Left renal cortex interstitium (tissue), 4 donors: ENCODE measurements at places on chromosomes 5 and 9. TPM values are rescaled to one million over a fixed set of nuclear protein-coding genes. Genes with fewer than 3 reads are reported as not detected.

DNA sequence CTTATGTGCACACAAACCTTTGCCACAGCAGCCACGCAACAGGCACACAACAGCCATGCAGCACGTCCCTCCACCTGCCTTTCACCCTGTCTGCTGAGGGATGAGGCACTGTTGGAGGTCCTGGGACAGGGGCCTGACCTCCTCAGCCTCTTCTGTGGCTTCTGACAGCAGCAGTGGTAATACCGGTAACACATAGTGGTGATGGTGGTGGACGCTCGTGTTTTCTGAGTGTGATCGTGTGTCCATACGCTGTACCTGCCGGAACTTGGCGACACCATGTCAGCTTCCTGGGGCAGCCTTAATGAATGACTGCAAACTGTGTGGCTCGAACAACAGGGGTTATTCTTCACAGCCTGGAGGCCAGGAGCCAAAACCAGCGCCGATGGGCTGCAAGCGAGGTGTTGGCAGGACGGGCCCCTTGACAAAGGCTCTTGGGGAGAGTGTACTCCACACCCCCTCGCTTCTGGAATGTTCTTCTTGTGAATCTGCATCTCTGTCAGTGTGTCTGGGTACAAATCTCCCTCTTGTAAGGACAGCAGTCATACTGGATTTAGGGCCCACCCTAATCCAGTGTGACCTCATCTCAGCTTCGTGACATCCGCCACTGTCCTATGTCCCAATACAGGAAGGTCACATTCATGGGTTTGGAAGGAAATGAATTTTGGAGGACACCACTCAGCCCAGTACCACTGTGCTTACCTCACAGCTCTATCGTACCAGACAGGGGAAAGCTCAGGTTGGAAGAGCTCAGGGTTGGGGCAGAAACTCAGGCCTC, 55.3 kb upstream of the EXOC3 start:
- no peak for DNase-seq

The LCN9 gene
- polyA plus RNA-seq = not detected

The GFI1B gene
- polyA plus RNA-seq = 1.0 TPM

DNA sequence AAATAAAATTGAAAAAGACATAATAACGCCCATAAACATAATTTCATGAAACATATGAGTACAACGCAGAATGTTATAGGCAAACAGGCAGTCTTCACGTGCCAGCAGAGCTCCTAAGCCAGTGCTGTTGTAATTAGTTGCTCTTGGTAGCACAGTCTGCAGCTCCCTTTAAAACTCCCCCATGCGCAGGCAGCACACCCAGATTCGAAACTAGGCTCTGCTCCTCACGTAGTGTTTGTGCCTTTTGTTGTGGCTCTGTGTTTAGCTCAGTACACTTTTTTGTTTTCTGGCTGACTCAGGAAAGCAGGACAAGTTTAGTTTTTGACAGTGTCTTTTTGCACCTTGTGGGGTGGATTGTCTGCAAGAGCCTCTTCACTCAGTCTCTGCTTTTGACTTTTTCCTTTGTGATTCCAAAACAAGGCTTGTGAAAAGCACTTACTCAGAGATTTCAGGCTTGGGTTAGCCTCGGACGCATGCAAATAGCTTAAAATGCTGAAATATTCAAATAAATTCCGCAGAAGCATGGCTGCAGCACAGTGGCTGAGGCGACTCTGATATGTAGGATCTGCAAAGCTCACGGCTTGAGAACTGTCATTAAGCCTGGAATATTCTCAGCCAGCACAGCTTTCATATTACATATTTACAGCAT, 113.6 kb downstream of the IRX1 start:
- DNase-seq = no peak

- DNase-seq = no peak
Observed at GRCh38 chr5:139246394-139246793, 47.1 kb upstream of the MATR3 start.

- no peak for DNase-seq
Observed at GRCh38 chr9:129608561-129609481, 12.1 kb downstream of the C9orf50 start.

The ALDH1B1 gene
- polyA plus RNA-seq = 38.3 TPM

- no peak for DNase-seq
Observed at GRCh38 chr9:33466565-33467495, 6.9 kb downstream of the NOL6 start.

The TTC23L gene
- polyA plus RNA-seq = 4.0 TPM

The FGF1 gene
- polyA plus RNA-seq = 20.6 TPM

GRCh38 chr9:116450378-116451139, 236.5 kb upstream of the TRIM32 start:
- no peak for DNase-seq

The STKLD1 gene
- 6.2 TPM for polyA plus RNA-seq

DNA sequence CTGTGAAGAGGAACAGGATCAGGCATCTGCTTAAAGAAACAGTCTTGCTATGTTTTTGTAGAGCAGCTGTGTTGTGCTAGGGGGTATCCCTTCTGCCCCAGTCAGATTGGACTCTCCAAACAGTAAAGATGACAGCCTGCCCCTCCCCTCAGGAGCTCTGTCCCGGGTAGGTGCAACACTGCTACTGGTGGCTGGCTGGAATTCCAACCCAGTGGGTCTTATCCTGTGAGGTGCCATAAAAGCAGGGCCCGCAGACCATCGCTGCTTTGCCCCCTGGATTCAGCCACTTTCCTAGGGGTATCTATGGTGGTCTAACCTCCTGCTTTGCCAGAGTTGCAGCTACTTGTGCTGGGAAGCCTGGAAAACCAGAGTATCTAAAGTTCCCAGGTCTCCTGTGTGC, 114.6 kb upstream of the PPP1R2B start:
- DNase-seq = no peak

GRCh38 chr5:172546196-172546595, 91.9 kb upstream of the SH3PXD2B start:
- DNase-seq = no peak

The IFNA2 gene
- polyA plus RNA-seq = not detected

GRCh38 chr5:37640088-37640487, 199.8 kb downstream of the GDNF start:
- DNase-seq = no peak

GRCh38 chr9:106286249-106286648, 576.7 kb upstream of the ZNF462 start:
- no peak for DNase-seq

GRCh38 chr9:69861011-69861410, 40.4 kb downstream of the CFAP95 start:
- no peak for DNase-seq

The URM1 gene
- polyA plus RNA-seq = 55.2 TPM

The SLC2A6 gene
- polyA plus RNA-seq = 1.7 TPM

- peak; percentile 88 for DNase-seq
Observed at GRCh38 chr5:55159763-55160492, at the start of gene GPX8. Gene GPX8 (plus strand): TSS chr5:55160171. CDS start chr5:55160193, 22 bp downstream.

DNA sequence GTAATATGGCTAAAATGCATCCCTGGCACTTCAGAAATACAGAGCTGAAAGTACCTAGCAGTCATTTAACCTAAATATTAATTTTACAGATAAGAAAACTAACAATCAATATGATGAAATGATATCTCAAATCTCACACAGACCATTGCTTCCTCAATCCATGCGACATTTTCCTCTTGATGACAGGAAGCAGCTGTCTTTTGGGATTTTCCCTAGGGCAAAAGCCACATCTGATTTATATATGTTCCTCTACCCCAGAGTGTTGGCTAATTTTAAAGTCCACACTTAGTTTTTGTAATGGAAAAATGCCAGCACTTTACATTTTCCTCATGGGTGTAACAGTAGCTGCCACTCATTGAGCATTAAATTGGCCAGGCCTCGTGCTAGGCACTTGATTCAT, 47.7 kb upstream of the ITGA1 start:
- DNase-seq = no peak

The PGM5 gene
- 46.3 TPM for polyA plus RNA-seq

GRCh38 chr5:142320430-142320738, 4.4 kb downstream of the SPRY4 start:
- DNase-seq = no peak

DNA sequence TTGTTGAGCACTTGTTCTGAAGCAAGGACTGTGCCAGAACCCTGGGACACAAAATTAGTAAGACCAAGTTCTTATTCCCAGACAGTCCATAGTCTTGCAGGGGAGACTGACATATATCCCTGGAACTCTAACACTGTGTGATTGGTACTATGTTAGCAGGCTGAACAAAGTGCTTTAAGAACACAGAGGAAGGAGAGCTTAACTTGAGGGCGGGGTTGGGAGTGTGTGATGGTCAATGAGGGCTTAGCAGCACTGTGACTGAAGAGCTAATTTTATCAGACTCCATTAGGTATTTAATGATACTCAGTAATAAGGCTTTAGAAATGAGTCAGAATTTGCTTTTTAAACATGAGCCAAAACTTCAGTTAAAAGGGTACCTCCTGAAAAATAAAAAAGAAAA, 14.9 kb upstream of the SPATA24 start:
- no peak for DNase-seq

The ENTPD2 gene
- 5.0 TPM for polyA plus RNA-seq

- no peak for DNase-seq
Observed at GRCh38 chr5:77077829-77078176, 9.3 kb downstream of the ZBED3 start.

The C9orf50 gene
- 0.99 TPM for polyA plus RNA-seq

DNA sequence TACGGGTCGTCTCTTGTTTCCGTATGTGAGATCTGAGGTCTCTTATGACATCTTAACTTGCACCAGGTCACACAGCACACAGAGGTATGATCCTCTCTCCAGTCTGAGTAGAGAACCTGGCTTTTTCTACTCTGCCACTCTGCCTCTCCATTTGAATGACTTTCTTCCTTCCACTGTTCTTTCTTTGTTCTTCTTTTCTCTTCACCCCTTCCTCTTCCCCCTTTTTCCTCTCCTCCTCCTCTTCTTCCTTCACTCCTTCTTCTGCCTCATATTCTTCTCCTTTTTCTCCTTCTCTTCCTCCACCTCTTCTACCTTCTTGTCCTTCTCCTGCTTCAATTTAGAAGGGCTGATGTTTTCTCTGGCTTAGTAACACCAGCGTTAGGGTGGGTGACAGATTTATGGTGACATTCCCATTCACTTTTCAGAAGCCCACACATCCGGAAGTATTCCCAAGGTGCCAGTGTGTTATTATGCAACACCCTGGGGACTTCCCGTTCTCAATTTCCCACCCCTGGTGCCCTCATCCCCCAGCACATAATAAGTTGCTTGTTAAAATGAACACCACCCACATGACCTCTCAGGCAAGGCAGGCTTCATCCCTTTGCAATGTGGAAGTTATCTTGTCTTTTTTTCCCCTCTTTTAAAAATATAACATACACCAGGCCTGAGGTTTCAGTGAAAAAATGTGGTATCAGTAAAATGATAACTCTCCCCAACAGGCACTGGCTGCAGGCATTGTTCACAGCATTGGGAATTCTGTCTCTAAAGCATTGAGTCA, 122.0 kb downstream of the PAPPA start:
- DNase-seq = no peak

GRCh38 chr9:120336753-120337090, 243.2 kb downstream of the CDK5RAP2 start:
- no peak for DNase-seq

GRCh38 chr5:51997949-51998348, 614.7 kb downstream of the ISL1 start:
- DNase-seq = no peak

DNA sequence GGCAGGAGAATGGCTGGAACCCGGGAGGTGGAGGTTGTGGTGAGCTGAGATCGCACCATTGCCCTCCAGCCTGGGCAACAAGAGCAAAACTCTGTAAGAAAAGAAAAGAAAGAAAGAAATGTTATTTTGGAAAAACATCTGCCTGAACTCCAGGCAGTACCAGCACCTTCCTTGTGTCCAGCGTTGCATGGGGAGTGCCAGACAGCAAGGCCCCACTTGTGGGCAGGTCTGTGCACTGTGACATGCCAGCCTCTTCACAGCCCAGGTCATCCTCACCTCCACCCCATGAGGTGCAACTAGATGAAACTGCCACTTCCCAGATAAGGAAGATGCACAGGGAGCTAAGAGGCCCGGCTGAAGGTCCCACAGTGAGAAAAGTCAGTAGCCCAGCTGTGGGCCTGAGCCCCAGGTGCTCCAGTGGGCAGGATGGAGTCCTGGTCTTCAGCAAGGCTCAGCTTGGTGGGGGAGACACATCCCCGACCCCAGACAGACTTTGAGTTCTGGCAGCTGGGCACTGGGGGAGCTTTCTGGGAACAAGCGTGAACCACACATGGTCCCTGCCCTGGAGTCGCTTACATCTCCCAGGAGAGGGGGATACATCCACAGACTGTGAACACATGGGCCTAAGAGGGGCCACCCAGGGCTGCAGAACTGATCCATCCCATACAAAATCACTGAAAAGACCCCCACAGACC, 146.9 kb upstream of the IER5L start:
- no peak for DNase-seq

DNA sequence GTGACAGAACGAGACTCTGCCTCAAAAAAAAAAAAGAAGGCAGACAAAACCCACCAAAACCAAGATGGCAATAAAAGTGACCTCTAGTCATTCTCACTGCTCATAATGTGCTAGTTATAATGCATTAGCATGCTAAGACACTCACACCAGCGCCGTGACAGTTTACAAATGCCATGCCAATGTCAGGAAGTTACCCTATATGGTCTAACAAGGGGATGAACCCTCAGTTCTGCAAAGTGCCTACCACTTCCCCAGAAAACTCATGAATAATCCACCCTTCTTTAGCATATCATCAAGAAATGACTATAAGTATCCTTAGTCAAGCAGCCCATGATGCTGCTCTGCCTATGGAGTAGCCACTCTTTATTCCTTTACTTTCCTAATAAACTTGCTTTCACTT, 4.7 kb upstream of the BICD2 start:
- no peak for DNase-seq

- no peak for DNase-seq
Observed at GRCh38 chr5:117812861-117813260, 1175.5 kb downstream of the DTWD2 start.

The YTHDC2 gene
- polyA plus RNA-seq = 24.8 TPM

DNA sequence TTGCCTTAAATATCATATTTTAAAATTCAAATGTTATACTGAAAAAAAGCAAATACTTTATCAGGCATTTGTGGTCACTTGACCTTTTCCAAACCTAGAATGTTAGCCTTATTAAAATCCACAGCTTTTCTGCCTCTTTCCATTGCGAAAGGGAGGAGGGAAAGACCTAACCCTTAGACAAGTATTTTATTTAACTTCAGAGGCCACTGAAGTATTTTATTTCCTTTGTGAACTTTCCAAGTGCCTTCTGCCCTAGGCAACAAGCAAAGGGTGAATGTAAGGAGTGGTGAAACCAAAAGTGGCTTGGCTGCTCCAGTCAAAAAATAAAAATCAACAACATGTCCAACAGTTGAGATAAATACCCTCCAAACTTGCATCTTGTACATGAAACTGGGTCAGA, 376.1 kb downstream of the EFNA5 start:
- DNase-seq = no peak
